Glutamatergic neuron (in vitro differentiated cells): ENCODE measurements at places on chromosomes 11 and 22. TPM values are rescaled to one million over a fixed set of nuclear protein-coding genes. Genes with fewer than 3 reads are reported as not detected.

The KRTAP5-7 gene
- not detected for total RNA-seq

The TMEM121B gene
- 44.1 TPM for total RNA-seq

GRCh38 chr11:110894224-110894623 lies 182.0 kb upstream of the ARHGAP20 start:
- no peak for DNase-seq

- DNase-seq = no peak
These were observed 5.7 kb downstream of the CD3E start for GRCh38 chr11:118310271-118310670.

- no peak for DNase-seq
These were observed 13.7 kb downstream of the XNDC1N start for GRCh38 chr11:71914617-71915189.

GRCh38 chr11:78230161-78230877 lies 41.6 kb downstream of the USP35 start:
- no peak for DNase-seq

- no peak for DNase-seq
These were observed 19.4 kb downstream of the MRPL23 start for GRCh38 chr11:1966531-1966930.

DNA sequence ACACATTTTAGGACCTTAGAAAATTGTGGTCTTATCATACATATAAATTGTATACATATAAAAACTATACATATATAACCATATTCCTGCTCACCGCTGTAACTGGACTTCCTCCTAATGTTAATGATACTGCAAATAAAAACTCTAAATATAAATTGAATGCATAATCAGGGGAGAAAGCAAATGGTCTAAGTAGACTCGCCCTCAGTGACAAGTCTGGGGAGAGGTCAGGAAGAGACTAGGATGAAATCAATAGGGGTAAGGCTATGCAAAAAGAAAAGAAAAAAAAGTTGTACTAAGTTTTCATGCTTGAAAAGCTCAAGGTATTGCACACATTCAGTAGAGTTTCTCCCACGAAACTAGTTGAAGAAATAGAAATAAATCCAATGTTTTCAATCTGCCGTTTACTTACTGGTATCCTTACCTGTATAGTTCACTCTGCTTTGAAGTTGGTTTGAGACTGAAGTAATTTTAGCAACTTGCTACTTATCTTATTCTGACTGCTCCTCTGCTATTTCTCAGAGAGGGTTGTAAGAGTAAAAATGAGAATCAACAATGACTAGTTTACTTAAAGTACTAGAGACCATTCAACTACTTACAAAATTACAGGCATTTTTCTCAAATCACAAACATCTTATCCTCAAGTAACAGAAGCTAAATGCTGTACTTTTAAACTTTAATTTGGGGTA lies 12.2 kb upstream of the ARHGAP32 start:
- DNase-seq = no peak
